ENCODE measurements at places on chromosomes 3 and 15.

GRCh38 chr3:62378921-62379320 lies 5.6 kb upstream of the FEZF2 start:
- DNase-seq, result no peak

DNA sequence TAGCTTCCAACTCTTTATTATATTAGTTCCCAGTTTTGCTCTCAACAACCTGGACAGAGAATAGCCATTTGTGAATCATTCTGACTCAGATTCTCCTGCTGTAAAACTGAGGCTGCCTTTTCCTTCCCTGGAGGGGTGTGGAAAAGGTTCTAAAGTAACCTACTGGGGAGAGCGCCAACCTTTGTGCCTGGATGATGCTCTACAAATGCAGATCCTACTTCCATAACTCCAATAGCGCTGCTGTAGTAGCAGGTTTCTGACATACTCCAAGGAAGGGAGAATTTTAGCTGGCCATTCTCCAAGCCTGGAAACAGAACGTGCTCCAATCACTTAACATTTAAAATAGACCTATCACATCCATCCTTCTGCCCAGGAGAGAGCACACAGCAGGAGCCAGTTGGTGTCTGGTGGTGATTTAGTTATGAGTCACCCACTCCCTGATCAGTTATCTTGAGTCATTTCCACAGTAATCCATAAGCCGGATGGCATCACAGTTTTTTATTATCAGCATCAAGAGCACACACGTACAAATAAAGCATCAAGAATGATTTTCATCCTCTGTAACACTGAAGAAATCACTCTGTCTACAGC lies 38.3 kb downstream of the MYH15 start:
- DNase-seq, result no peak

GRCh38 chr15:94398001-94398400 lies 166.6 kb downstream of the MCTP2 start:
- no peak for DNase-seq

GRCh38 chr3:194852831-194853508 lies 167.3 kb downstream of the FAM43A start:
- no peak for DNase-seq

- DNase-seq, result no peak
These were observed 60.4 kb downstream of the MB21D2 start for GRCh38 chr3:192857260-192857661.

All from activated T-cell treated with anti-CD3 and anti-CD28 coated beads, Interleukin-2, amount 50 U/mL, for 48 hours (primary cell).